ENCODE measurements at places on chromosomes 7 and 10.

DNA sequence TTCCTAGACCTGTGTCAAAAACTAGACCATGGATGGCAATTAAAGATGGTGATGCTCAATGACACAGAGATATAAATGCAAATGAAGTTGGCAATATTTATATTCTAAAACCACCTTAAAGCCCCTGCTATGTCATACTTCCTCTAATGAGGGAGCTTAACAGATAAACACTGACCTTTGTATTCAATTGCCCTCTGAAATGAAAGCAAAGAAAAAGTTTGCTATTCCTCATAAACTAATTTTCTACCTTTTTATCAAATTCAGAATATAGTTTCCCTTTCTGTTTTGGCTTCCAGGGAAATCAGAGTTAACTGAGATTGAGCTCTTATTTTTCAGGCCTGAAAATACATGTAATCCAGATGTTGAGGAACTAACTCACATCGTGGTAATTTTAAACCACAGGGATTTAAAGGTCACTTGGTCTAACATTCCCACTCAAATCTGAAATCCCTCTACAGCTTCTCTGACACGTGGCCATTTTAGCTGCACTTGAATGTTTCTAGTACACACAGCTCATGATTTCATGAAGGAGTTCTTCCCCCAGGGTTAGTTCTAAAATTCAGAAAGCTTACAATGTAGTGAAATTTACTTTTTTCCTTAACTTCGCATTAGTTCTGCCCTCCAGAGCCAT lies 37.9 kb upstream of the ABCB5 start:
- no peak for DNase-seq

- no peak for DNase-seq
Observed at GRCh38 chr10:19876570-19876969, 60.3 kb downstream of the PLXDC2 start.

DNA sequence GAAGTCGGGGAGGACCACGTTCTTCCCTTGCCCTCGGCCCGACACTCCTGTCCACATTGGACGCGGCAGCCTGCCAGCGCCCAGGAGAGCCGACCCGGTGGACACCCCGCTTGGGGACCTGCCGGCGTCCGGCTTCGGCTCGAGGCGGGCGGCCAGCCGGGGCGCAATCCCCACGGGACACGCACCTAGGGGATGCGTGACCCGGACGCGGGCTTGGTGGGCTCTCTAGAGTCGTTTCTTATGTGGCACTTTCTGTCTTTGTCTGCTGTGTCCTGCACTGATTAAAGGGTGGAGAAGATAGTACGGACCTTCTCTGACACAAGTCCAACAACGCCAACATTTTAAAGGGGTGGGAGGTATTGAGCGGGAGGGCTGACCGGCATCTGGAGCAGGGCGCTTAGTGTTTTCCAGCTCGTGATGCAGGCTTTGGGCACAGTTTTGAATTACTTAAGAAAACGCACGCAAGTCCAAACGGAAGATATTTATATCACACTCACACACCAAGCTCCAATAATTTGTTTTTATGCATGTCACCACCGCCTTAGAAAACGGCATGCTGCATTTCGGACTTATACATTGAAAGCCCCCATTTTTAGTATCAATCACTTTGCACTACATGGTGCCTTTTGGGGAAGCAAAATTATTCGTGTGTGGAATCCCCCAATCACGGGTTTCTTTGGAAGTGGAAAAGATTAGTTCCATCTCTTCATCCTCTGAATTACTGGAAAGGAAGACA lies 3.9 kb upstream of the SPAG6 start:
- no peak for DNase-seq

GRCh38 chr7:158492367-158492764 lies 95.3 kb downstream of the PTPRN2 start:
- DNase-seq: no peak

Measured in stimulated activated CD4-positive, alpha-beta T cell treated with anti-CD3 and anti-CD28 coated beads, Interleukin-15, amount 100 ng/mL, for 1 hour (primary cell).